ENCODE measurements at places on chromosomes 7 and 10.
A peak's percentile ranks its signal among the peaks of the same experiment; 100 is the strongest.

DNA sequence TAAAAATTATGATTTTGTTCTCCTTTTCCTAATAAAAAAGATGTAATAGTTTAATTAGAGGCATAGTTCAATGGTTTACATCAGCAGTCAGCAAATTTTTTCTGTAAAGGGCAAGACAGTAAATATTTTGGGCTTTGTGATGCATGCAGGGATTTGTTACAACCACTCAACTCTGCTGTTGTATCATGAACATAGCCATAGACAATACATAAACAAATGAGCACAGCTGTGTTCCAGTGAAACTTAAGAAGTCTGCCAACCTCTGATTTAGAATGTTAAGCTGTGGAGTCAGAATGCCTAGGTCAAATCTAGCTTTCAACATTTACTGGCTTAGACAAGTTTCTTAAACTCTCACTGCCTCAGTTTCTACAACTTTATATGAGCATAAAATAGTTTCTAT lies 31.6 kb downstream of the ASZ1 start:
- DNase-seq: no peak
- H3K27me3 ChIP-seq: no peaks in the 10 kb centered on the region
- H3K27ac ChIP-seq: no peak overlapping the region
- H3K4me3 ChIP-seq: no peak overlapping the region
- H3K4me1 ChIP-seq: no peaks in the 10 kb centered on the region
- no peaks in the 10 kb centered on the region for H3K36me3 ChIP-seq

DNA sequence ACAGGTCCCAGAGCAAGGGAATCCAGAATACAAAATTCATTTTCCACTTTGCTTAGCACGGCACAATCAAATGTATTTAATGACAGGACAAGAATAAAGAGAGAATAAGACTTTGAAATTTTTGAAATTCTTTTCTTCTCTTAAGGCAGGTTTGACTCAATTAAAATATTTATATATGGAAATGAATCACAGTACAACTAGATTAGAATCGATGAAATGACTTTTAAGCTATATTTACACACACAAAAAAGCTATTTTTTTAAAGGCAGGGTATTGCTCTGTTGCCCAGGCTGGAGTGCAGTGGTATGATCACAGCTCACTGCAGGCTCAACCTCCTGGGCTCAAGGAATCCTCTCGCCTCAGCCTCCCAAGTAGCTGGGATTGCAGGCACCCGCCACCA lies 265.4 kb upstream of the SLC26A5 start:
- H3K36me3 ChIP-seq: no peaks in the 10 kb centered on the region
- H3K27ac ChIP-seq: no peak overlapping the region
- H3K27me3 ChIP-seq: peaks cover 7% of the 10 kb centered on the region
- DNase-seq: no peak
- no peak overlapping the region for H3K4me3 ChIP-seq

- peaks cover 2% of the 10 kb centered on the region for H3K36me3 ChIP-seq
- H3K4me3 ChIP-seq: no peak overlapping the region
- no peak overlapping the region for H3K27ac ChIP-seq
- H3K27me3 ChIP-seq: no peaks in the 10 kb centered on the region
- no peak for DNase-seq
- H3K4me1 ChIP-seq: peaks cover 5% of the 10 kb centered on the region
Observed at GRCh38 chr10:72796042-72796441, 97.5 kb upstream of the OIT3 start.

DNA sequence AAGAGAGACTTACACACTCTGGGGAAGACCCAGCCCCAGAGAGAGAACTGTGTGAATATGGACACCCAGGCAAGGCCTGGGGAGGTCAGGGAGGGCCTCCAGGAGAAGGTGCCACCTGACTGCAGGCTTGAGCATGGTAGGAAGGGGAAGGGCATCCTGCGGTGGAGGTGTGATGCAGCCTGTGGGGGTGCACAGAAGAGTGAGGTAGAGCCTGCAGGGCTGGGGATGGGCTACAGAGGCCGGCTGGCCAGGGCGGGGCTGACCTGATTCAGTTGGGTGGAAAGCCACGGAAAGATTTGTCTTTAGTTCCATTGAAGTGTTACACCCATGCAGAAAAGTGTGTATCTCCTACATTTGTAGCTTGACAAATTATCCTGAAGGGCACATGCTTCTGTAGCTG lies 47.6 kb downstream of the ZMIZ1 start:
- DNase-seq: peak; percentile 50
- no peak overlapping the region for H3K4me3 ChIP-seq
- H3K4me1 ChIP-seq: peaks cover 19% of the 10 kb centered on the region
- H3K27ac ChIP-seq: peak overlapping the region; percentile 36
- no peaks in the 10 kb centered on the region for H3K27me3 ChIP-seq

DNA sequence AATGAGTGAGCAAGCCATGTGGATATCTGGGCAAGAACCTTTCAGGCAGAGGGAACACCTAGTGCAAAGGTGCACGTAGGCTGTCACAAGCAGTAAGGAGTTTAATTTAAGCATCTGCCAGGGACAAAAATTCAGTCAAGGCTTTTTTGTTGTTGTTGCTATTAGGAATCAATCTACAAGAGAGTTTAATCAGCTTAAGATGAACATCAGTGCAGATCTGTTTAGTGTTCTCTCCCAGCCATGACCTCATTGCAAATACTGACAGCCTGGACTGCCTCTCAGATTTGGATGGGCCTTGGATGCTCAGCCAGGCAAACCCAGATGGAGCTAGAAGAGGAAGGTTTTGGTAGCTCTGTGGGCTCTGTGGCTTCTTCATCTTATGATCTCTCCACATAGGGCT lies 3.3 kb upstream of the GLCCI1 start:
- no peaks in the 10 kb centered on the region for H3K36me3 ChIP-seq
- no peak overlapping the region for H3K27ac ChIP-seq
- peaks cover 12% of the 10 kb centered on the region for H3K4me1 ChIP-seq
- H3K4me3 ChIP-seq: no peak overlapping the region
- DNase-seq: no peak

GRCh38 chr10:5433182-5433581 lies 20.8 kb downstream of the NET1 start:
- DNase-seq: no peak
- H3K27me3 ChIP-seq: no peaks in the 10 kb centered on the region
- peaks cover 15% of the 10 kb centered on the region for H3K4me1 ChIP-seq
- H3K4me3 ChIP-seq: no peak overlapping the region

DNA sequence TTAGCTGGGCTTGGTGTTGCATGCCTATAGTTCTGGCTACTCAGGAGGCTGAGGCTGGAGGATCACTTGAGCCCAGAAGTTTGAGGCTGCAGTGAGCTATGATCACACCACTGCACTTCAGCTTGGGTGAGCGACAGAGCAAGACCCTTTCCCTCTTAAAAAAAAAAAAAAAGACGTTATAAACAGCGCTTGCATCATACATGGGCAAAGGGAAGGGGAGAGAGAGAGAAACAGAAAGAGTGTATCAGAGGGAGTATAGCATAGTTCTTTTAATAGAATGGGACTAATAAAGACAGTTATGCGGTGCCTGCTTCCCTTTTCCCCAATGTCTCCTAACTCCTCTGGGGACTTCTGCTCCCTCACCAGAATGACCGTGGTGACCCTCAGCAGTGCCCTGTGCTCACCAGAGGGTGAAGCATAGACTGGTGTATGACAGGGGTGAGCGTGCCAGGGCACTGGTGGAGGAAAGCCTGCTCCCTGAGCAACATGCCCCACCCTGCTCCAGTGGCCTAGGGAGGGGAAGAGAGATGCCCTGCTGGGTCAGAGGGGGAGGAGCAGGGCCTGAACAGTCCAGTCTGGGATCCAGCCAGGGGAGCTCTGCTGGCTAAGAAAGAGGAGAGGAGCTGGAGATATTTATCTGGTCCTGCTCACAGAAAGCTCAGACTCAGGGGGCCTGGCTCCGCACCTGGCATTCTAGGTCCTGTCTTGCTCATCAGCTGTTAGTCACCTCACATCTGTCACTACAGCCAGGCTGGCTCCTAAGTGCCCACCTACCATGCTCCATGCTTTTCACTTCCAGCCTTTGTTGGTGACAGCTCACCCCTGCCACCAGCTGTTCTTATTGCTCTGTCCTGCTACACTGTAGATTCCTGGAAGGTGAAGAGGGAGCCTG lies 2.2 kb downstream of the PDZD7 start:
- no peak overlapping the region for H3K27ac ChIP-seq
- no peak for DNase-seq
- peaks cover 18% of the 10 kb centered on the region for H3K27me3 ChIP-seq
- H3K4me3 ChIP-seq: no peak overlapping the region

DNA sequence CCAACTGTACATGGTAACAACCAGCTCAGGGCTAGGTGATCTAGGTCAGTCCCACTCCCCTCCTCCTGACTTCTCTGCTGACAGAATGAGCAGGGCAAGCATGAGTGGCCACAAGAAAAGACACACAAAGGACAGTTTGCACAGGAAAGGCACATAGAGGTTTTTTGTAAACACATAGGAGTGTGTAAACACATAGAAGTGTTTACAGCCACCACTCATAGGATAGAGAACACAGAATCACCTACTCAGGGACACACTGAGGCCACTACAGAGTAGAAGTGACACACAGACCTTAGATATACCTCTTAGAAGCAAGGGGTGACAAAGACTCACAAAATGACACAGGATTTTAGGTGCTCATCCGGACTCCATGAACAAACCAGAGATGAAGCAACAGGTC lies 19.0 kb downstream of the NUDCD3 start:
- no peak for DNase-seq
- no peak overlapping the region for H3K27ac ChIP-seq
- H3K4me3 ChIP-seq: no peak overlapping the region

- H3K4me1 ChIP-seq: no peaks in the 10 kb centered on the region
- H3K4me3 ChIP-seq: no peak overlapping the region
- no peak overlapping the region for H3K27ac ChIP-seq
- DNase-seq: no peak
- peaks cover 22% of the 10 kb centered on the region for H3K27me3 ChIP-seq
Observed at GRCh38 chr7:155824227-155824886, 12.1 kb upstream of the SHH start.

GRCh38 chr7:146346096-146346495 lies 229.5 kb downstream of the CNTNAP2 start:
- no peaks in the 10 kb centered on the region for H3K36me3 ChIP-seq
- H3K27ac ChIP-seq: no peak overlapping the region
- no peaks in the 10 kb centered on the region for H3K27me3 ChIP-seq
- no peak overlapping the region for H3K4me3 ChIP-seq
- H3K4me1 ChIP-seq: no peaks in the 10 kb centered on the region

DNA sequence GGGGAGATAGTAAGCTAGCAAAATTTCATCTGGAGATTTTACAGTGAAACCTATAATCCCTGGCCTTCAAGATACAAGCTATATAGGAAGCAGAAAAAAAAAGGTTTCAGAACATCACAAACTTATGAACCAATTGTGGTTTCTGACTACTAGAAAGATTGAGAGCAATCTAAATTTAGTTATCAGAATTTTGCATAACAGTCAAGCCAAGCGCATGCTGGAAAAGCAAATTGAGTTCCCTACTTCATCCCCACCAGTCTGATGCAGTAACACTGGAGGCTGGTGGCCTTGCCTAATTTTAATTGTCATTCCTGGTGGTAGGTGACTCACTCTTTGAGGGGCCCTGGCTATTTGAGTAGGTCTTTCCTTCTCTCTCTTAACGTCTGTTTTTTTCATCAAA lies 46.3 kb upstream of the ELMO1 start:
- H3K27ac ChIP-seq: no peak overlapping the region
- no peak for DNase-seq
- H3K36me3 ChIP-seq: no peaks in the 10 kb centered on the region
- no peak overlapping the region for H3K4me3 ChIP-seq
- peaks cover 7% of the 10 kb centered on the region for H3K4me1 ChIP-seq
- H3K27me3 ChIP-seq: no peaks in the 10 kb centered on the region

DNA sequence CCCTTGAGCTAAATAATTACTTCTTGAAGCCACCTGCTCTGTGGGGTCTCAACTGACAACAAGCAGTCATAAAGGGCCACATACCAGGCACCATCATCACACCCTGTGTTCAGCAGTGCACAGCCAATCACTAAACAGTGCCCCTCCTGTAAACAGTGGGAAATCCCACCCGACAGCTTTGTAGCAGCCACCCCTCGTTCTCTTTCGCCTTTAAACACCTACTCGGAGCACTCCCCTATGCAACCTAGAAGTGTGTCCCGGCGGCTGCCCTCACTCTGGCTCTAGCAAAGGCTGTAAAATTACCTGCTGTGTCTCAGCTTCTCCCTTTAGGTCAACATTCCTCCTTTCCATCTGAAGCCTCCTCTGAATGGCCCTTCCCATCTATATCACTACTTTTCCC lies 111.9 kb downstream of the TCERG1L start:
- H3K4me3 ChIP-seq: no peak overlapping the region
- H3K27me3 ChIP-seq: no peaks in the 10 kb centered on the region
- H3K4me1 ChIP-seq: no peaks in the 10 kb centered on the region
- no peak overlapping the region for H3K27ac ChIP-seq
- no peak for DNase-seq

DNA sequence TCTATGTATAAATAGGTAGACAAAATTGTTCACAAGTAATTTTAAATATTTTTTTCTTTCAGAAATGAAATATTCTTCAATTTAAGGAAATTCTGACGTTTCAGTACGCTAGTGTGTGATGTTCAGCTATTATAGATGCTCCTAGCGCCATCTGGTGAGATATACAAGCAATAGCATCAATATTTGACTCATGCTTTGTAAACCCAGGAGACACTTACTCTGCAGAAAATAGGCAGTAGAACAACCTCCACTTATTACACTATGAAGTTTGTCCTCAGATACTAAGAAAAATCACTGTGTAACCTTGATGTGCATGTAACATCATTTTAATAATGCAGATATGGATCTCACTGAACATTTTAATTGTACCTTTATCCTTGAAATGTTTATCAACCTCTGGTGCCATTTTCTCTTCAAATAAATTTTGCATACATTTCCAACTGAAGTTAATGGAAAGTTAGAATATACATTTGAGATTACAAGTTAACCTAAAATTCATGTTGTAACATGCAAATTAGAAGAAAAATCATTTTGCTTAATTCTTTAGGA lies 151.5 kb upstream of the FAM3C start:
- H3K36me3 ChIP-seq: peaks cover 27% of the 10 kb centered on the region
- H3K4me3 ChIP-seq: no peak overlapping the region
- peaks cover 46% of the 10 kb centered on the region for H3K4me1 ChIP-seq
- no peaks in the 10 kb centered on the region for H3K27me3 ChIP-seq
- no peak overlapping the region for H3K27ac ChIP-seq
- no peak for DNase-seq

DNA sequence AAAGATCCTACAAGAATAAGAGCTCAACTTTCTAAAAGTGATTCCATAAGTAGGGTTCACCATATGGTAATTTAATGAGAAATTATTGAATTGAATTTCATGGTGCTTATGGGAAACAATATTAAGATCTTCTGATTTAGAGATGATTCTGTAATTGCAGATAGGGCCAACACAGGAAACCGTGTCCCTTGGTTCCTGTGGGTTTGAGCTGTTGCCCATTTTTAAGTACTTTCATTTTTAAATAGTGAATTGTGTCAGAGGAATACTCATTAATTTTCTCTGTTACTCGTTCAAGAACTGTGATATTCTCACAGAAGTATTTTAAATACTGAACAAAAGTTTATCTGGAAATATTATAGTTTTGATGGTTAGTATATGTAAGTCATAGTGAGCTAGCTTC lies 129.2 kb downstream of the SRI start:
- H3K27me3 ChIP-seq: no peaks in the 10 kb centered on the region
- H3K4me1 ChIP-seq: peaks cover 14% of the 10 kb centered on the region
- DNase-seq: peak; percentile 44
- no peak overlapping the region for H3K4me3 ChIP-seq

- H3K27me3 ChIP-seq: no peaks in the 10 kb centered on the region
- H3K4me1 ChIP-seq: no peaks in the 10 kb centered on the region
- H3K36me3 ChIP-seq: peaks cover 11% of the 10 kb centered on the region
Observed at GRCh38 chr7:668139-668931, 58.2 kb upstream of the DNAAF5 start.

- H3K27me3 ChIP-seq: peaks cover 12% of the 10 kb centered on the region
- no peak overlapping the region for H3K27ac ChIP-seq
- H3K36me3 ChIP-seq: no peaks in the 10 kb centered on the region
Observed at GRCh38 chr10:52232561-52233350, 81.3 kb upstream of the DKK1 start.

Data from activated CD8-positive, alpha-beta memory T cell treated with anti-CD3 and anti-CD28 coated beads, Interleukin-2, amount 10 ng/mL, durations not matched to agents 7 days and 5 days (primary cell).